ENCODE measurements at places on chromosomes 3 and 15.

- DNase-seq = no peak
Observed at GRCh38 chr3:163504974-163505373, 1573.3 kb downstream of the SI start.

- no peak for DNase-seq
Observed at GRCh38 chr3:30458376-30459171, 147.8 kb upstream of the TGFBR2 start.

- DNase-seq = no peak
Observed at GRCh38 chr3:178334239-178334638, 202.0 kb upstream of the KCNMB2 start.

DNA sequence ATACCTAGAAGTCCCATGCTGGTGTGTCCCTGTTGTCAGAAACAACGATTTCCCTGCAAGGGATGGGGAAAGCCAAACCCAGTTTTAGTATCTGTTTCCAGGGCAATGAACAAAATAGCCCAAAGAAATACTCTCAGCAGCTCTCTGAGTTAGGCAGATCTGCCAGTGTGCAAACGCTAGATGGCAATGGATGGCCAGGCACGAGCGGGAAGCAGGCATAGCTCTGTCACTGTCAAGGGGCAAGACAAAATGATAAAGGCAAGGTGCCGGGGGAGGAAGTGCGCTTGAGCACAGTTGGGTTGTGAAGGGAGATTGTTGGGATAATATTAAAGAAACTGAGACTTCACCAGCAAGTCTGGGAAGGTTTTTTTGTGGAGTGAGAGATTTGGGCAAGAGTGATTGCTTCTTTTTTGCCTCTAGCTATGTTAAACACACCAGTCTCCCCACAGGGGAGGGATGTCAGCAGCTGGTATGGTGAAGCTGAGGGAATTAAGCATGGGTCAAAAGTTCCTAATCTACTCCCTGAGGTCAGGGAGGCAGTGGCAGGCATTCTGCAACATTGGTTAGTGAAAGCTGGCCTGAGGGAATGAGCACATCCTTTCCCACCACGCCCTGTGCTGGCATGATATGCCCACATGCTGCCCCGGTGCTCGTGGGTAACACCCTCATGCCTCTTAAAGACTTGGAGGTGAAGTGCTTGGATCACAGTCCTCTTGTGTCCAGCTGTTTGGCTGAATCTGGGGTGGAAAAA, 117.5 kb downstream of the PDCD6IP start:
- no peak for DNase-seq

GRCh38 chr3:137930976-137931375, 79.0 kb upstream of the CLDN18 start:
- no peak for DNase-seq

DNA sequence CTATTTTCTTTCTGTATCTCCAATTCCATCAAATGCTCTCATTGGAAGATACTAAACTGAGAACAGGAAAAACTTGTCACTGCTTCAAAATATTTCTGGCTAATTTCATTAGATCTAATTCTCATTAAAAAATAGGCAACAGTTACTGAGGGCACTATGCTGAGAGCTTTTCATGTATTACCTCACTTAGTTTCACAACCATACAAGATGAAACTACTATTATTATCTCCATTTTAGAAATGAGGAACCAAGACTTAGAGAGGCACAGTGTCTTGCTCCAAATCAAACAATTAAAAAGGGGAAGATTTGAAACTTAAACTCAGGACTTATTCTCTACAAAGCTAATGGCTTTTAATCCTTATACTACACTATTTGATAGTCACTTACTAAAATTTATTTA, 7.2 kb upstream of the OTOL1 start:
- no peak for DNase-seq

GRCh38 chr15:63089260-63090043, 32.2 kb upstream of the LACTB start:
- DNase-seq = no peak

- no peak for DNase-seq
Observed at GRCh38 chr3:178823591-178824246, 247.9 kb downstream of the ZMAT3 start.

DNA sequence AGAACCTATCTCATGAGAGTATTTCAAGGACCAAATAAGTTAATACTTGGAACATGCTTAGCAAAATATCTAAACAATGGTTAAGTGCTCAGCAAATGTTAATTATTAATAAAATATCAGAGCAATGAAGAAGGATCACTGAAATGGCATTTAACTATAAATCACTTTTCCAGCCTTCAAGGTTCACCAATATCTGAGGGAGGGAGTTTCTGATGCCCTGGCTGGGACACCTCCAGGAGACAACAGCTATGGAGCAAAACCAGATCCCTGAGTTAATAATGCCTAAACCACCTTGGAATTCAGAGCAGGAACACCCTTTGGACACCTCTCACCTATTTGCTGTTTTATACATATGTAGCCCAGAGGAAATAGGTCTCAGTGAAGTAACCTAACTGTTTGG, 6.4 kb upstream of the FAM174B start:
- no peak for DNase-seq

DNA sequence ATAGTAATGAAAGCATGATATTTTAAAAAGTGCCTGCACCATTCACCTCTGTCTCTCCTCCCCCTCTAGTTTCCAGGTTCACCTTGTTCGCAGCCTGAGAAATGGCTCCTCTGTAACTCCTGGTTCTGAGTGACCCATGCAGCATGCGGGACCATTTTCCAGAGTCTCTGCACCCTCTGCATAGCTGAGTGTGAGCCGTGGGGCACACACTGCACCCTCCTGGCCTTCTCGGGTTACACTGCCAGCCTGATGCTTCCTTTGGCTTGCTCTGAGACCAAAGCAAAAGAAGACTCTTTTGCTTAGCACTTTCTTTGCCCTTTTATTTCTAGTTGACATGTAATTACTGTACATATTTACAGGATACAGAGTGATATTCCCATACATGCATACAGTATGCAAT, 287.3 kb downstream of the GABRG3 start:
- no peak for DNase-seq

- no peak for DNase-seq
Observed at GRCh38 chr15:34883042-34883441, 86.5 kb downstream of the AQR start.

GRCh38 chr3:34277110-34277509, 478.7 kb downstream of the PDCD6IP start:
- DNase-seq = no peak

- no peak for DNase-seq
Observed at GRCh38 chr15:43998607-43999006, 171.8 kb downstream of the WDR76 start.

DNA sequence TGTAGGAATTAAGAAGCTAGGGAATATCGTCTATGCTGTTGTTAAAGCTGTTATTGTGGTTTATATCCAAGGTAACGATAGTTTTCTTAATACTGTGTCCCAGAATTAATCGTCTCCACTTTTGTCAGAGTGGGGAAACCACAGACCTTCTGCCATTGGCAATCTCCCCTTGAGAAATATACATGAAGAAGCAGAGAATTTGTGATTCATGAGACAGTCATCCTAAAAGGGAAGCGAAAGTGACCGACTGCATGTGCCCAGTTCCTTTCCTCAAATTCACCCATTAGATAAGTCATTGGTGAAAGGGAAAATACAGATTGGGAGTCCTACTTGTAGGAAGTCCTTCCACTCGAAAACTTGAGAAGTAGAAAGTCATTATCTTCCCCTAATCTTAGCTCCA, 26.6 kb downstream of the DIPK2A start:
- no peak for DNase-seq

- DNase-seq = no peak
Observed at GRCh38 chr3:138877226-138877625, 42.5 kb upstream of the PIK3CB start.

GRCh38 chr15:93126148-93126547, 37.1 kb upstream of the RGMA start:
- DNase-seq = no peak

DNA sequence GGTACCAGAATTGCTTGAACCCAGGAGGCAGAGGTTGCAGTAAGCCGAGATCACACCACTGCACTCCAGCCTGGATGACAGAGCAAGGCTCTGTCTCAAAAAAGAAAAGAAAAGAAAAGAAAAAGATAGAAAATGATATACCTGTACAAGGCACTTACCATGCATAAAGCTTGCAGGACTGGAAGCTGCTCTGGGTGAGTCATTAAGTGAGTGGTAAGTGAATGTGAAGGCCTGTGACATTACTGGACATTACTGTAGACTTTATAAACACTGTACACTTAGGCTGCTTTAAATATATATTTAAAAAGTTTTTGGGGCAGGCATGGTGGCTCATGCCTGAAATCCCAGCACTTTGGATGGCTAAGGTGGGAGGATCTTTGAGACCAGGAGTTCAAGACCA, 99.2 kb downstream of the SLMAP start:
- no peak for DNase-seq

DNA sequence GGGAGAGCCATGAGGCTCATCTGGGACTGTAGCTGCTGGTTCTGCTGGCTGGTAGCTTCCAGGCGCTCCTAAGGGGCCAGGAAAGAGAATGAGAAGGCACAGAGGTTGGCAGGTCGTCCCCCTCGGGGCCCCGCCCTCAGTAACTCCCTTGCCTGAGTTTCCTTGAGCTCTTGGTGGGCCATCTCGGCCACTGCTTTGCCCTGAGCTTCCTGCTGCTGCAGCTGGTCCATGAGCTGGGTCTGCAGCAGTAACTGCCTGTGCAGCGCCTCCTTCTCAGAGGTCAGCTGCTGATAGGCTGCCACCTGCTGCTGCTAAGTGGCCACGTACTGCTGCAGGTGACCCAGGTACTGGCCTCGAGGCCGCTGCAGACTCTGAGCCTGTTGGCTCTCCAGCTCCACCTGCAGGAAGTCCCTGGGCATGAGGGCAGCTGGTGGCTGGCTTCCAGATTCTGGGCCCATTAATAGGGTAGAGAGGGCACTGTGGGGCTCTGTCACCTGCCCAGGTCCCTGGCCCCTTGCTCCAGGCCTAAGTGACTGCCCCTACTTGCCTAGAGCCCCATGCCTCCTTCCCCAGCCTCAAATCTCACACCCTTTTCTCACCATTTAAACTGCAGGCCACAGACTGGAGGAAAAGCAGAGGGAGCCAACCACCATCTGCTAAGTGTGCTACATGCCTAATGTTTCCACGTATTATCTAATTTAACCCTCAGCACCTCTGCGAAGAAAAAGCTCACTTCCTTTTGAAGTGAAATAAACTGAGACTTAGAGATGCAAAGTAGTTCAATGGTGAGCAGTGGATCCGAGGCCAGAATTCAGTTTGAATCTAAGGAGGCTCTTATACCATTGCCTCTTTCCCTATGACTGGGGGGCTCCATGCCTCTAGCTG, 10.8 kb upstream of the VPS33B start:
- no peak for DNase-seq

DNA sequence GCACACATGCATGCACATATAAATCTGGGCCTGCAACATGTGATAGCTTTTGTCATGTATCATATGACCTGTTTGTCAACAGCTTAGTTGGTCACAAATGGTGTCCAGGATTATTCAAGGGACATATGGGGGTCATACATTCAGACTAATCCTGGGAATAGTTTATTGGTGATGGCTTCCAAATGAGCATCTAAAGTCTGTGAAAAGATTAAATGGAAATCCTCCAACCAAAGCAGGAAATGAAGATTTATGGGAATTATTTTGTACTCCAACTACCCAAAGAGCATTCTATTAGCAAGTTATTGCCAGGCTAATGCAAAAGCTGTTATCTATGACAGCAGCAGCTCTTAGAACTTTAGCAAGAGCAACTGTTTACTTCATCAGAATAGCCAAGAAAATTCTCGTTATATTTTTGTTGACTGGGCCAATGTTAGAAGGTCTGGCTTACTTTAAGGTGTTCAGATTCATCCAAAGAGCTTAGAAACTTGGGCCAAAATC, 7.1 kb downstream of the FSTL1 start:
- DNase-seq = no peak

- DNase-seq = no peak
Observed at GRCh38 chr3:42166662-42167300, 75.6 kb downstream of the TRAK1 start.

DNA sequence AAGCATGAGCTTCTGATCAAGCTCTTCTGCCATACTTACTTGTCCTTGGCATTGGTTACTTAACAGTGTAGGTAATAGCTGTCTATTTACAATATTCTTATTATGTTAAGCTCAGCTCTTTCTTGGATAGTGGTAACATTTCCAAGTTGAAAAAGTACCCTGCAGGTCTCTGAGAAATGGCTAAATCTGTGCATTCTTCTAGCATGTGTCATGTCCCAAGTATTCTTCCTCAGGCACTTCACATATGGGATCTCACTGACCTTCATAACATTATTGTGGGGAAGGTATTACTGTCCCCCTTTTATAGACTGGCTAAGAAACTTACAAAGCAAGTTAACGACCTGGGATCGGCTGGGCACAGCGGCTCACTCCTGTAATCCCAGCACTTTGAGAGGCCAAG, 236.1 kb downstream of the RORA start:
- DNase-seq = no peak

- DNase-seq = no peak
Observed at GRCh38 chr15:77564341-77564740, 68.4 kb downstream of the LINGO1 start.

DNA sequence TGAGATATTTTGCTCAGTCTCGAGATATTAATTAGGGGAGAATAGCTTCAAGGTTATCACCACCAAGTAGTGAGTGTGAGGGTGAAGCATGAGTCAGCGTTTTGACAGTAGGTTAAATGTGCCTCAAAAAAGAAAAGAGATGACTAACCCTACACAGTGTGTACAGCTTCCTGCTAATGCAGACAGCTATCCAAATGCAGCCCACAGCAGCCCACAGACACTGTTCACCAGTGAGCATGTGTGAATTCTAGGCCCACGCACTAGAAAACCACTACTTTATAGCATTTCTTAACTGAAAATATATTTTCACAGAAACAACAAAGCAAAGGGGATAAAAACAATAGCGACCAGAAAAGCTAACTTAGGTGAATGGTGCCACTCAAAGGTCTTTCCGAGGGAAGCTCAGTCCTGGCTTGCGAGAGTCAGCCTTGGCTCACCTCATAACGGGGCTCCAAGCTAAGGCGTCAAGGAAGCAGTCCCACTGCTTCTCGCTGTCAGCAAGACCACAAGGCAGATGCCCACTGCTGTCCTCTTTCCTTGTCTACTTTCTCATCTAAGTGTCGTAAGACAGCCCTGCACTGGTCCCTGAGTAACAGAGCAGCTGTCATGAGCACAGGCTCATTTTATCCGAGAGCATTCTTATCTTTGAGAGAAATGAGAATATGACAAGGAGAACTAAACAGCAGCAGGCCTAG, 47.6 kb downstream of the TXNRD3 start:
- no peak for DNase-seq

- DNase-seq = no peak
Observed at GRCh38 chr3:10774129-10774670, 41.8 kb upstream of the SLC6A11 start.

- no peak for DNase-seq
Observed at GRCh38 chr3:186100398-186100797, 8.5 kb downstream of the ETV5 start.

GRCh38 chr15:52893338-52893737, 103.2 kb upstream of the ONECUT1 start:
- DNase-seq = no peak

GRCh38 chr3:171456765-171457606, 3.2 kb downstream of the TNIK start:
- no peak for DNase-seq

DNA sequence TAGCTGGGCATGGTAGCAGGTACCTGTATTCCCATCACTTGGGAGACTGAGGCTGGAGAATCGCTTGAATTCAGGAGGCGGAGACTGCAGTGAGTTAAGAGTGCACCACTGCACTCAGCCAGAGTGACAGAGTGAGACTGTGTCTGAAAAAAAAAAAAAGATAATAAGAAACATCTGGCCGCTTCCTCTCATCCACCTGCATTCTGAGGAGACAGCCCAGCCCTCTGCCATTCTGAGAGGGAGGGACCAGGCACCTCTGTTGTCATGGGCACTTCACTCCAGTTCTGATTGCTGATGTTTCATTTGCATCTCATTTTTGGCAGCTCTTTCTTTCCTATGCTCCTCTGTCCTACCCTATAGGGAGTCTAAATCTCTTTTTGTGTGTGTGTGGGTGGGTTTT, 36.4 kb upstream of the GSK3B start:
- no peak for DNase-seq

All from ascending aorta (tissue), 2 donors.